ENCODE measurements at places on chromosomes 12 and 14. TPM values are rescaled to one million over a fixed set of nuclear protein-coding genes. Genes with fewer than 3 reads are reported as not detected.

CLECL1 gene
- not detected for total RNA-seq

TMED8 gene
- 15.3 TPM for total RNA-seq

NPFF gene
- total RNA-seq = not detected

ALDH1L2 gene
- total RNA-seq = 0.83 TPM

- H3K27me3 ChIP-seq = no peaks in the 10 kb centered on the region
- H3K36me3 ChIP-seq = no peaks in the 10 kb centered on the region
- no peaks in the 10 kb centered on the region for H3K4me1 ChIP-seq
Measured at GRCh38 chr12:47863467-47863866, 41.3 kb downstream of the VDR start.

DNA sequence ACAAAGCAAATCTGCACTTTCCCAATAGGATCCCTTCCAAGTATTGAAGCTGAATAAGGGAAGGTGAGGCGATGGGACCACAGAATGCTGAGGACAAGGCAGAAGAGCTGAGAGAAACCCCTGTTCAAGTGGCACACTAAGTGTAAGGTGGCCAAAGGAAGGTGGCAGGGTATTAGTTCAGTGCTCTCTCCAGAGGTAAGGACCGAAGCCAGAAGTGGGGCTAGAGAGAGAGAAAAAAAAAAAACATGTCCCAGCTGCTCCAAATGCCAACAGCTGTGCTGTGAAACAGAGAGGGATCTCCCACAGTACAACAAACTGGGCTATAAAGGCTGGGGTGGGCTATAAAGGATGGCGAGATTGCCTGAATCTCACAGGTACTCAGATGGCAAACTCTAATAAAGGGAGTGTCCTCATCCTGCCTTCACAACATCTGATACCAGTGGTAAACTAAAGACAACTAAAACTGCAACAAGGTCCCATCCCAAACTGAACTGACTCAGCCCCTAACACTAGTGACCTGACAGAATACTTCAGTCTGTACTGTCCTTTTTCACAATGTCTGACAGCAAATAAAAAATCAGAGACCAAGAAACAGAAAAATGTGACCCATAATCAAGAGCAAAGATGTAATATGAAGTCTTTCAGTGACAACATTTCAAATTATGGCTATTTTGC, 47.9 kb downstream of the CDK17 start:
- no peak for DNase-seq
- no peak overlapping the region for H3K4me3 ChIP-seq
- H3K4me1 ChIP-seq = peaks cover 5% of the 10 kb centered on the region
- H3K27ac ChIP-seq = no peak overlapping the region
- no peaks in the 10 kb centered on the region for H3K27me3 ChIP-seq

DNA sequence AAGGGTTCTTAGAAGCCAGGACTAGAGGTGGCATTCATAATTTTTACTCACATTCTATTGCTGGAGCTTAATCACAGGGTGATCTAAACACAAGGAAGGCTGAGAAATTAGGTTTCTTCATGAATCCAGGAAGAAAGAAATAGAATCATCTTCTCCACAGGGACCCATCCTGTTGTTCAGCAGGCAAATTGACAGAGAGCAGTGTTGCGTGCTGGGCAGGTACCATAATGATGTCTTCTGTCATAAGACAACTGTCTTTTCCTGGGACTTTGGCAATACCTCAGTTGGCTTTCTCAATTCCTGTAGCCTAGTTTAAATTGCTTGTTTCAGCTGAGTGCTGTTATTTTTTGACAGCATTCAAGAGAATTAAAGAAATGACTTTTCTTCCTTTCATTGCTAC, 468.0 kb upstream of the SYT1 start:
- DNase-seq = no peak
- no peak overlapping the region for H3K4me3 ChIP-seq
- H3K36me3 ChIP-seq = no peaks in the 10 kb centered on the region

DNA sequence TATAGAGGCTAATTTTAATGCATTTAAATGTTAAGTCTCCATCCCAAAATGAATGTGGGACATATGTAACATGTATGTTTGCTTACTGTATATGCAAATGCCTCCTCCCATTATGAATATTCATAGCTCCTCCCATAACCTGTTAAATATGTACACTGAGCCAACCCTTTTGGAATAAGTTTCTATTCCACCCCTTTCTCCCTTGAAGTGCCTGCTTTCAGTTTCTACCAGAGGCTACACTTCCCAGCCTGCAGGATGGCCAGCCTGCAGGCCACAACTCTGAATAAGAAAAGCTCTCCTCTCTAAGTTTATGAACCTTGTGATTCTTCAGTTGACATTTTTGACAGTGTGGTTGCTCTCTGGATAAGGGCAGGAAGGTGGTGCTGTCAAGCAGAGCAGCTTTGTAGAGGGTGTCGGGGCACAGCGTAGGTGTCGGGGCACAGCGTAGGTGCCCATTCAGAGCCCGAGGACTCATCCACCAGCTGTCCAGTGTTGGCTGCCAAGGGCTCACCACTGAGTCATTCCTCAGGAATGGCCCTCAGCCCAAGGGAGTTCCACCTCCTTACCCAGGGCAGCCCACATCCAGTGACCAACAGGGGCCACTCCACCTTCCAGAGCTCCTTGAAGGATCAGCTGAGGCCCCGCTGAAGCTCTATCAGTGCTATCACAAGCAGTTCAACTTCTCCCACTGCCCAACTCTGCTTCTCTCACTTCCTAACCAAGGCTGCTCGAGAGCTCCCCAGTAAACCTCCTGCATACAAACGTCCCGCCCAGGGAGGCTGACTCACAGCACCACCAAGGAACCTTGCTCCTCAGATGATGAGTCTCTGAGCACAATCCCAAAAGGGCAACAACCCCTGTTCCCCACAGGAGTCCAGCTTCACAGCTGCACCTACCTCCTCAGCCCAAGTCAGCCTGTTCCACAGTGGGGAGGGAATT, 31.4 kb downstream of the VWF start:
- no peak overlapping the region for H3K27ac ChIP-seq
- DNase-seq = no peak
- H3K27me3 ChIP-seq = no peaks in the 10 kb centered on the region
- H3K4me1 ChIP-seq = peaks cover 3% of the 10 kb centered on the region
- H3K36me3 ChIP-seq = no peaks in the 10 kb centered on the region

- no peaks in the 10 kb centered on the region for H3K27me3 ChIP-seq
- no peak overlapping the region for H3K27ac ChIP-seq
- no peak for DNase-seq
- H3K36me3 ChIP-seq = no peaks in the 10 kb centered on the region
Measured at GRCh38 chr12:89369166-89369565, 16.9 kb upstream of the DUSP6 start.

- DNase-seq = no peak
- H3K4me1 ChIP-seq = peaks cover 8% of the 10 kb centered on the region
- peak overlapping the region; percentile 84 for H3K27ac ChIP-seq
Measured at GRCh38 chr14:99479160-99479905, 1.3 kb downstream of the SETD3 start.

- DNase-seq = no peak
- H3K4me3 ChIP-seq = no peak overlapping the region
- H3K36me3 ChIP-seq = no peaks in the 10 kb centered on the region
- no peak overlapping the region for H3K27ac ChIP-seq
- H3K27me3 ChIP-seq = no peaks in the 10 kb centered on the region
Measured at GRCh38 chr12:79069009-79069408, 204.4 kb downstream of the SYT1 start.

DNA sequence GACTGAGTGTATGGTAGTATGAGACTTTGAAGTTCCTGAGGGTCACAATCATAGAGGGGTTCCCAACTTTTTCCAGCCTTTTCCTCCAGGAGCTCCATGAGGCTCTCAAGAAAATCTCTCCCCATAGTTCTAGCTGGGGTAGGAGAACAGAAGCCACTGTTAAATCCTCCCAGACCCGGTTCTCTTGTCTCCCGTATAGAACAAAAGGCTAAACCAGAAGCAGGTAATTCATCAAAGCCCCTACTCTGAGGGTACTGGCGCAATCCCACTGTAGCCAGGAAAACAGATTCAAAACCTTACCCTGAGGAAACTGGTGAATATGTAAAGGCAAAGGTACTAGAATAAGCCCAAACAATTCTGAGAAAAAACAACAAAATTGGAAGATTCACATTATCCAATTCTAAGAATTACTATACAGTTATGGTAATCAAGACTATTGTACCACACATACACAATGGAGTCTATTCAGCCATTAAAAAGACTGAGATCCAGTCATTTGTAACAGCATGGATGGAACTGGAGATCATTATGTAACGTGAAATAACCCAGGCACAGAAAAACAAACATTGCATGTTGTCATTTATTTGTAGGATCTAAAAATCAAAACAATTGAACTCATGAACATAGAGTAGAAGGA, 20.5 kb downstream of the OR8S1 start:
- no peaks in the 10 kb centered on the region for H3K36me3 ChIP-seq
- H3K27ac ChIP-seq = no peak overlapping the region
- H3K4me1 ChIP-seq = no peaks in the 10 kb centered on the region
- H3K27me3 ChIP-seq = no peaks in the 10 kb centered on the region
- DNase-seq = no peak
- H3K4me3 ChIP-seq = no peak overlapping the region

- no peaks in the 10 kb centered on the region for H3K27me3 ChIP-seq
- no peaks in the 10 kb centered on the region for H3K36me3 ChIP-seq
- DNase-seq = peak; percentile 40
- H3K4me3 ChIP-seq = peak overlapping the region; percentile 65
- peaks cover 14% of the 10 kb centered on the region for H3K4me1 ChIP-seq
Measured at GRCh38 chr14:75578786-75579337, 442 bp downstream of the FLVCR2 start.

- no peak overlapping the region for H3K27ac ChIP-seq
- no peaks in the 10 kb centered on the region for H3K4me1 ChIP-seq
- H3K27me3 ChIP-seq = no peaks in the 10 kb centered on the region
- no peaks in the 10 kb centered on the region for H3K36me3 ChIP-seq
Measured at GRCh38 chr12:122352394-122352793, 70.1 kb downstream of the CLIP1 start.

GRCh38 chr12:52231305-52232202, 1.5 kb upstream of the KRT7 start:
- DNase-seq = no peak
- no peaks in the 10 kb centered on the region for H3K27me3 ChIP-seq
- H3K27ac ChIP-seq = no peak overlapping the region
- peaks cover 7% of the 10 kb centered on the region for H3K4me1 ChIP-seq
- H3K36me3 ChIP-seq = no peaks in the 10 kb centered on the region

DNA sequence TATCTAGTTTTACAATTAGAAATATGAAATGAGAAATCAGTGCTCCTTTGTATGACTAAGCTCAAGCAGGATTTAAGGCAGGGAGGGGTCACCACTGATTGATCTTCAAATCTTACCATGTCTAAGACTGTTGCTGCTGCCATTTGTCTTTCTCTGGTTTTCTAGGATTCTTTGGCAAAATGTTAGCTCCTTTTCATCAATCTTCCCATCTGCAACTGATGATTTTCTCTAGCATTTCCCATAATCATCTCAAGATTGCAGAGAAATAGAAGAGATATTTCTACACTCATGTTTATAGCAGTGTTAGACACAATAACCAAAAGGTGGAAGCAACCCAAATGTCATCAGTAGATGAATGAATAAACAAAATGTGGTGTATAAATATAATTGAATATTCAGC, 175.0 kb downstream of the RAD51B start:
- no peak overlapping the region for H3K27ac ChIP-seq
- H3K36me3 ChIP-seq = no peaks in the 10 kb centered on the region
- H3K4me1 ChIP-seq = peaks cover 4% of the 10 kb centered on the region

GRCh38 chr12:109919456-109919855, 19.4 kb downstream of the TCHP start:
- H3K4me3 ChIP-seq = no peak overlapping the region
- H3K36me3 ChIP-seq = no peaks in the 10 kb centered on the region
- H3K27me3 ChIP-seq = no peaks in the 10 kb centered on the region
- DNase-seq = no peak
- no peak overlapping the region for H3K27ac ChIP-seq
- no peaks in the 10 kb centered on the region for H3K4me1 ChIP-seq

DNA sequence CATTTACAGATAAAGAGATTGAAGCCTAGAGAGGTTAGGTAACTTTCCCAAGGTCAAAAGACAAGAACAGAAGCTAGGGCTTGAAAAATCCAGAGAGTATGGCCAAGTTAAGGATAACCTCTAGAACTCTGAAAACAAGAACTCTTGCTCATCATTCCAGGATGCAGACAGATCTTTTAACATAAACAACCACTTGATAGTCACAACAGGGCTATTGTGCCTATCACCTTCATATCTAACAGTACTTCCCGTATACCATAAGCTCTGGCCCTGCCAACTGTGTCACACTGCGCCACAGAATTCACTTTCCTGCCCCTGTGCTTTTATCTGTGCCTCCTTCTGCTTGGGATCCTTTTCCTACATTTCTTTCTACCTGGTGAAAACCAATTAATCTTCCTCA, 18.2 kb downstream of the ERP29 start:
- H3K27me3 ChIP-seq = no peaks in the 10 kb centered on the region
- no peak overlapping the region for H3K4me3 ChIP-seq
- no peaks in the 10 kb centered on the region for H3K36me3 ChIP-seq
- no peak for DNase-seq
- H3K4me1 ChIP-seq = no peaks in the 10 kb centered on the region

DNA sequence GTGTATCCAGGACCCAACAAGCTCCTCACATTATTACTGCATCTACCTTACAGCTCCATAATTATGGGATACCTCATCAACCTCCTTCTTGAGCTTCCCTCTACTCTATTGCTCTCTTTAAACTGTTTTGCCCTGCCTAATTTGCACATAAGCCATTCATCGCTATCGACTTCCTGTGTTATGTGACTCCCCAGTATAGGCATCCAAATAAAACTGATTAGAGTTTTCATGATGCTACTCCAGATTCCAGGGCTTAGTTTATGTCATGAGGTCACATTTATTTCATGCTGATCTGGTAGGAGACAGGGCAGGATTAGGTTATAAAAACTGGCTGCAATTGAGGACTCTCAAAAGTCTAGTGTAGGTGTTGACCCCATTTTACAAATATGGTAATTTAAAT, 569.9 kb upstream of the MGAT4C start:
- no peaks in the 10 kb centered on the region for H3K27me3 ChIP-seq
- no peaks in the 10 kb centered on the region for H3K36me3 ChIP-seq
- no peak overlapping the region for H3K4me3 ChIP-seq
- DNase-seq = no peak
- H3K4me1 ChIP-seq = no peaks in the 10 kb centered on the region
- H3K27ac ChIP-seq = no peak overlapping the region

DNA sequence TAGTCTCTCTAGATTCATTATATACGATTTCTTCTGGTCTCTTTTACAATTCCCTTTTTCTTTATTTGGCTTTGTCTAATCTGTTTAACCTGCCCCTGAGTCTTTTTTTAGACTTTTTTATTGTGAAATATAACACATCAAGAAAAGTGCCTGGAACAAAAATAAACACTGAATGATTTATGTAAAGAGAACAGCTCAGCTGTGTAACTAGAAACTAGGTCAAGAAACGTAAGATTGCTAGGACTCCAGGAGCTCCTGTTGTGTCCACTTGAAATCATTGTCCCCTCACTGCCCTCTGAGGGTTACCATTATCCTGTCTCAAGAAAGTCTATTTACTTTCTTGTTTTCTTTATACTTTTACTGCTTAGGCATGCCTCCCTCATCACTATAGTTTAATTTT, 23.1 kb downstream of the EXD2 start:
- H3K4me3 ChIP-seq = no peak overlapping the region
- no peaks in the 10 kb centered on the region for H3K36me3 ChIP-seq
- no peak for DNase-seq
- no peaks in the 10 kb centered on the region for H3K4me1 ChIP-seq
- no peaks in the 10 kb centered on the region for H3K27me3 ChIP-seq

- peaks cover 2% of the 10 kb centered on the region for H3K4me1 ChIP-seq
- H3K27me3 ChIP-seq = no peaks in the 10 kb centered on the region
- no peak for DNase-seq
- H3K4me3 ChIP-seq = no peak overlapping the region
- no peak overlapping the region for H3K27ac ChIP-seq
Measured at GRCh38 chr14:22538671-22539228, 50.3 kb downstream of the DAD1 start.
